ENCODE measurements at places on chromosomes 13 and 19.
A peak's percentile ranks its signal among the peaks of the same experiment; 100 is the strongest.

DNA sequence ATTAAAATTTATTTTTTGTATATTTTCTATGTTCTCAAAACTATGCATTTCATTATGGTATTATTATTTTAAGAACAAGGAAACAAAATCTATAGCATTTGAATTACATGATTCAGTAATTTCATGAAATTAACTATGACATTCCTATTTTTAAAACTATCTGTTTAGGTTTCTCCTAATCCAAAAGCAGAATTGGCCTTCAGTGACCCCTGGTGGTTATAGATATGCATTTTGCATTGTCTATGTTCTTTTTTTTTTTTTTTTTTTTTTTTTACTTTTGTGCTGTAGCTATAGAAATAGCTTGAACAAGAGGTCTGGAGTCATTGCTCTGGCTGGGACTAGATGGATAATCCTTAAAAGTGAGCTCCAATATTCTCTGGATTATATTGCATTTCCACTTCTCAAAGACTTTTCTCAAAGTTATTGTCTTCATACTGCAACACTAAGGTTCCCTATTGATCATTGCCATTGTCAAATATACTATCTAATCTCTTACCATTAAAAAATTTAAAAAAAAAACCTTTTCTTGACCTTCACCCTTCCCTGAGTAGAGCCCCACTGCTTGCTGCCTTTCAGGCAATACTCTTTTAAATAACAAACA is 15.9 kb upstream of the DNAJC3 start:
- no peak for DNase-seq

GRCh38 chr19:17536955-17537354 is 18.5 kb upstream of the COLGALT1 start:
- no peak for DNase-seq

GRCh38 chr13:45441633-45442032 is 23.1 kb upstream of the COG3 start:
- DNase-seq = peak; percentile 15

DNA sequence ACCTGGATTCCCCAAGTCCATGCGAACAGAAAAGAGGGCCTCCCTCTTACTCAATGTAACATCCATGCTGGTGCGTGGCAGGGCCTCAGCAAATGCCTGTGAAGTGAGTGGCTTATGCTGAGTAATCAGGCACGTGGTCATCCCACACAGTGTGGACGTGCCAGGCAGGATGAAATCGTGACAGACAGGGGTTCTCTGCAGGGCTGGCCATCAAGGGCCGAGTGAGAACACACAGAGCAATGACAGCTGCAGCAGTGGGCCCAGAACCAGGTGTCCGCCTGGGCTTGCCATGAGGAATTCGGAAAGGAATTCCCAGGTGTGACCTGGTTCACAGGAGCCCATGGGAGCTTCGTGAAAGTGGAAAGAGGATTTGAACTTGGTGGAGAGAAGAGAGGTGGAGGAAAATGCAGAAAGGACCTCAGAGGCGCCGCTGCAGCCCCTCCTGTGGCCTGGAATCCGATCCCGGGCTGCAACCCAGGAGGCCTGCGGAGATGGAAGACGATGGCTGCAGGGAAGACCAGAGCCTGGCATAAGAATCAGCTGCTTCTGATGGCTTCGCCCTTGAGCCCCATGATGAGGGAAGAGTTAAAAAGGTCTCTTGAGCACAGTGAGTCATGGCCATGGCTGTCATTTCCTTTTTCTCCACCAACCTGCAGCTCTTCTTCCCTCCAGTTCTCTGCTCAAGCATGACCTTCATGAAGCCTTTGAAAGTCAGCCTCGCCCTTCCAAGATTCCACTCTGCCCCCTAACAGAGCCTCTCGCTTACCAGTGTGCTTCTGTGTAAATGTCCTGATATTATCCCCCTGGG is 34.6 kb upstream of the SOX1 start:
- no peak for DNase-seq

GRCh38 chr19:47438793-47439220 is 19.5 kb upstream of the MEIS3 start:
- DNase-seq = no peak

DNA sequence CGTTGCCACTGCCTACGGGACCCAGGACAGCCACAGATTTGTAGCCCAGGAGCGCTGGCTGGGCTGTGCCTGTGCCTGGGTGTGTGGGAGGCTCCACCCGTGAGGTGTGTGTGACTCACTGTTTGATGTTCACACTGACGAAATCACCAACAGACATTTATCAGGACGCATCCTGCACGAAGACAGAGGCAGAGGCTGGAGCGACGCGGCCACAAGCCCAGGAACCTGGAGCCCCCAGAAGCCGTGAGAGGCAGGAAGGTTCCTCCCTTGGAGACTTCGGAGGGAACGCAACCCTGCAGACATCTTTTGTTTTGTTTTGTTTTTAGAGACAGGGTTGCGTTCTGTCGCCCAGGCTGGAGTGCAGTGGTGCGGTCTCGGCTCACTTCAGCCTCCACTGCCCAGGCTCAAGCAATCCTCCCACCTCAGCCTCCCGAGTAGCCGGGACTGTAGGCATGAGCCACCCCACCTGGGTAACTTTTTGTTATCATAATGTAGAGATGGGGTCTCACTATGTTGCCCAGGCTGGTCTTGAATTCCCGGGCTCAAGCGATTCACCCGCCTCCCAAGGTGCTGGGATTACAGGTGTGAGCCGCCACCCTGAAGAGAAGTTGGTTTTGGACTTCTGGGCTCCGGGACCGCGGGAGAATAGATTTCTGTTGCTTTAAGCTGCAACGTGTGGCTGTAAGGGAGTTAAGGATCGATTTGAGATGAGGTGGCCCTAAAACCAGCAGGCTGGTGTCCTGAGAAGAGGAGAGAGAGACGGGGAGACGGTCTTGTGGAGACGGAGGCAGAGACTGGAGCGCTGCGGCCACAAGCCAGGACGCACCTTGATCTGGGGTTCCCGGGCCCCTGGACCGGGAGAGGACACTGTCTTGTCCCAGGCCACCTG is 24.9 kb upstream of the WDR18 start:
- DNase-seq = no peak

DNA sequence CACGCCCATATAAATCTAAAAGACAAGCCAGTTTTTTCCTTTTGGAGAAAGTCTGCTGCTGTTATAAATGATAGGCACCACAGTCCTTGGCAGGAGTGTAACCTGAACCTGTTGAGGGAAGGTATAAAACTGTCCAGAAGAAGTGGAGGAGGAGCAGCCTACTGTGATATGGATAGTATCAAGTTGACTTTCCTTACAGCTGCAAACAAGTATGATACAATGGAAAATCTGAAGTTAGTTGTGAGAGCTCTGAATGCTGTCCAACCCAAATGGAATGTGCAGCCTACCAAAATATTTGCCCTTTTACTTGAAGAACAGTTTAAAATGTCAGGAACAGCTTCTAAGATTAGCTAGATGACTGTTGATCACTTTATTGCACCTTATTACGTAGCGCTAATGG is 399.6 kb downstream of the FGF14 start:
- DNase-seq = no peak

GRCh38 chr13:95391362-95391761 is 90.1 kb upstream of the ABCC4 start:
- no peak for DNase-seq

GRCh38 chr13:106560821-106561220 is 7.1 kb downstream of the ARGLU1 start:
- DNase-seq = no peak

GRCh38 chr19:14147797-14148605 is 11.6 kb upstream of the ASF1B start:
- DNase-seq = peak; percentile 46

DNA sequence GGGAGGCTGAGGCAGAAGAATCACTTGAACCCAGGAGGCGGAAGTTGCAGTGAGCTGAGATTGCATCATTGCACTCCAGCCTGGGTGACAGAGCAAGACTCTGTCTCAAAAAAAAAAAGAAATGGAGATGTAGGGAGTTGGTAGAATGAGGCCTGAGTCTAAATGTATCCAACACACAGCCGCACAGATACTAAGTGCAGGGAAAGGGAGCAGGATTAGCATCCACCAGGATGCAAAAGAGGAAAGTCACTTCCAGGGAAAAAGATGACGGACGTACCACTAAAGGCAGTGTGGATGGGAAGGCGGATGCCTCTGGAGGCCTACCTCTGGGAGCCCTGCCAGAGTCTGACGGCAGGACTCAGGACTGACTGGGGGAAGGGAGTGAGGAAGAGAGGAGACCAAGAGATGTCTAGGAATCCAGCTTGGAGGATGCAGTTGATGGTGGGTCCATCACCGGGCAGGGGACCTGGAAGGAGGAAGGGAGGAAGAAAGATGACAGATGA is 6.8 kb downstream of the FAM98C start:
- DNase-seq = no peak

DNA sequence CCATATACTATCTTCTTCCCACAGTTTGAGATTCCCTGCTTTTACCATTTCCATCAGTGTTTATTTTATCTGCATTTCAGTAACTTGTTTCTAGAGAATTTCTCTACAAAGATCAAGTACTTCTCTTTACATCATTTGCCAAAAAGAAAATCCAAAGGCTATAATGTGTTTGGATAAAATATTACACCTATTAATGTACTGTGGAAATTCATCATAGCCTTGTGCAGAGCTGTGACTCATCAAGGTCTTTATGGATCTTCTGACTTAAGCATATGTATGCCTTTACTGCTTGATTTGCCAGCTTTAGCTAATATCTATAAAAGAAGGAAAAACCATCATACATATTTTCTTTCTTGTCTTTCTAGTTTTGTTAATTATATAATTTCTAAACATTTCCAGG is 9.6 kb upstream of the HTR2A start:
- DNase-seq = no peak

Measured in GM18507 (cell line).